ENCODE measurements at places on chromosomes 4 and X.

GRCh38 chrX:132474544-132475248 is 14.1 kb downstream of the MBNL3 start:
- DNase-seq, result no peak

DNA sequence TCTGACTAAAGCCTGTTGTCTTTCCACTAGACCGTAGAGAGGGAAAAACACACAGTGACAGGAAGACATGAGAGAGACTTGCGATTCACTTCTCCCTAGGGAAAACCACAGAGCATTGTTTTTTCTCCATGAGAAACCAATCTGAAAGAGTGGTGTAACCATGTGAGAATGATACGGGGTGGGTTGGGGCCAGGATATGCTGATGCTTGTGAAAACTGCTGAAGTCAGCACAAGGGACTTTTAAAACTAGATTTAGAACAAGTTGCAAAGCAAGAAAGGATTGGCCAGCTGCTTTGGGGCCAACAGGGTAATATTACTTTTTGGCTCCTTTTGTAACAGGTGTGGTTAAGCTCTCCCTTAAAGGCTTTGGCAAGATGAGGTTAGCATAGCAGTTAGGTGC is 66.1 kb downstream of the NHSL2 start:
- no peak for DNase-seq

DNA sequence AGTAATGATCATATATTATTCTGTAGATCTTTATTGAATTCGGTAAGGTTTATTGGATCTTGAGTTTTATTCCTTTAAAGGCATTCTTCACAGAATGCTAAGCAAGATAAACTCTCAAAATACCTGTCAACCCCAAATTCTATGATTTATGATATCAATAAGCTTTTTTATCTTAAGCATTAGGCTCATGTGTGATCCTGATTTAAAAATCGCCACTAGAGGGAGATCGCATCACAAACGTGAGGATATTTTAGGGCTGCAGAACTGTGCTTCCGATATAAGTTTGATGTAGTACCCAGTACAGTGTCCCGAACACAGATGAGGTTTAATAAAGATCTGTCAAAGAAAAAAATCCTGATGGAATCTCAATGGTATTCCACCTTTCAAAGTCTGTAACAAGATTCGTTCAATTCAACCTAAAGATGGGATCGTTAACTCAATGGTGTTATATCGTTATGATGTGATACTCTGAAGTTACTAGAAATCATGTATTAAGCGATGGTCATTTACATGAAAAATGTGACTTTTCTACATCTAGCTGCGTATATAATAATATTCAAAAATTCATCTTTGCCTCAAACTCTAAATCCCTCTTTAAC is 169.0 kb downstream of the CORIN start:
- peak; percentile 89 for DNase-seq

DNA sequence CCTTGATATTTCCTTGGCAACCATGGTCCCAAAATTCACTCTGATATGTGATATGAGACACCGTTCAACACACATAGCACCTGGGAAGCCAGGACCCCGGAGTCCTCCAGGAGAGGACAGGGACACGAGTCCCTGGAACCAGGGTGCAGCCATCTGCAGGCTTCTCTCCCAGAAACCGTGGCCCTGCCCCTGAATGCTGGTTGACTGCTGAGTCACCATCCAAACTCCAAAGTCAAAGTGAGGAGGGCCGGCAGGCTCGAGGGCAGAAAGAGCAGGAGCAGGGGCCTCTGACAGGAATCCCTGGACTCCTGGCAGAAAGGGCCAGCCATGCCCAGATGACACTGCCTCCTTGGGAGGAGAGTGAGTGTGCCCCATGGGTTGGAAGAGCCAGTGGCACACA is 6.9 kb upstream of the PNMA6A start:
- DNase-seq, result no peak

- no peak for DNase-seq
Observed at GRCh38 chr4:61195101-61195500, 5.0 kb upstream of the ADGRL3 start.

All from Kasumi-1 (cell line).